CD4-positive, alpha-beta memory T cell (primary cell): ENCODE measurements at places on chromosomes 11 and 22.

- no peak overlapping the region for H3K4me3 ChIP-seq
- DNase-seq, result no peak
- no peaks in the 10 kb centered on the region for H3K36me3 ChIP-seq
- H3K4me1 ChIP-seq, result peaks cover 55% of the 10 kb centered on the region
- H3K27me3 ChIP-seq, result no peaks in the 10 kb centered on the region
These were observed 38.0 kb upstream of the JAM3 start for GRCh38 chr11:134030853-134031252.

- DNase-seq, result no peak
- H3K27me3 ChIP-seq, result no peaks in the 10 kb centered on the region
These were observed 963.4 kb upstream of the CCDC90B start for GRCh38 chr11:84249344-84250135.

DNA sequence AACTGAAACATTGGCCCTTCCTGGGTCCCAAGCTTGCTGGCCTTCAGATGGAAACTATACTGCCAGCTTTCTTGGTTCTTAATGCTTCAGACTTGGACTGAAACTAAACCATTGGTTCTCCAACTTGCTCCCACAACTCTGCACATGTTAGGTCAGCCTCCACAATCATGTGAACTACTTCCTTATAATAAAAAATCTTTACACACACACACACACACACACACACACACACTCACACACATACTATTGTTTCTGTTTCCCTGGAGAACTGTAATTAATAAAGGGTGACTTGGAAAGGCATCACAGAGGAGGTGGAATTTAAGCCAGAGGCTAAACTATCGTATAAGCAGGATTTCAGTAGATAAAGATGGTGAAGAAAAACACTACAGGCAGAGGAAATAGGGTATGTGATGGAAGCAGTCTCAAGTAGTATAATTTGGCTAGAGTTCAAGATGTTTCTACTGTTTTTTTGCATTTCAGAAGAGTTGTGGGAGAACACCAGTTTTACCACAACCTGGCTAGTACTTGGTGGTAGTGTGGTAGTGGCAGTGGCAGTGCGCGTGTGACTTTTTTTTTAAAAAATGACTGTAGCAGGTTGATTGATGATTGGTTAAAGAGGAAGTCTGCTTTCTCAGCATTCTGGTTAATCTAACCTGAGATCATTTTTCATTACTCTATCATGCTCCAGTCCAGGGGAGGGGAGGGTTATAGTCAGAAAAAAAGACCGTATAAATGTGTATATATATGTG is 70.1 kb downstream of the PDE3B start:
- peaks cover 24% of the 10 kb centered on the region for H3K4me1 ChIP-seq
- no peaks in the 10 kb centered on the region for H3K36me3 ChIP-seq
- no peak overlapping the region for H3K4me3 ChIP-seq
- H3K27ac ChIP-seq, result no peak overlapping the region
- H3K27me3 ChIP-seq, result no peaks in the 10 kb centered on the region
- DNase-seq, result peak; percentile 66

DNA sequence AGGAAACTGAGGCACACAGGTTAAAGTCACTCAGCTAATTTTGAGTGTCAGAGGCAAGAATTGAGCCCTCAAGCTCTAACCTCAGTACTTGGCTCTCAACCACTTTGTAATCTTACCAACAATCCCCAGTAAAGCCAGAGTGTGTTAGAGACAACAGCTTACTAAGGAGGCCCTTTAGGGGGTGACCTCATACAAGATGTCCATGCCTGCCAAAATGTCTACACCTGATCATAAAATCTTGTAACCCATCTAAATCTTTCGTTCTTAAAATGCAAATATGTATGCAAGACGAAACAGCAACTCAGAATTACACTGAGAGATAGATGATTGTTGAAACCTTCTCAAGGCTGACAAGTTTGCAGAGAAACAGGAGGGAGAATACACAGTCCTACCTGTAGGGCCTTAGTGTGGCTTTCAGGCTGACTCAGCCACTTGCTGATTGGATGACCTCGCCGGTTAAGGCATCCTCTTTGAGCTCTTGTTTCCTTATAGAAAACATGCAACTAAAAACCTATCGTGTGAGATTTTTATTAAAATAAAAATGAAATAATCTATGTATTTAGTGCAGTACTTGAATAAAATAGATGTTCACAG is 143.2 kb downstream of the OPCML start:
- no peak for DNase-seq
- no peaks in the 10 kb centered on the region for H3K36me3 ChIP-seq

DNA sequence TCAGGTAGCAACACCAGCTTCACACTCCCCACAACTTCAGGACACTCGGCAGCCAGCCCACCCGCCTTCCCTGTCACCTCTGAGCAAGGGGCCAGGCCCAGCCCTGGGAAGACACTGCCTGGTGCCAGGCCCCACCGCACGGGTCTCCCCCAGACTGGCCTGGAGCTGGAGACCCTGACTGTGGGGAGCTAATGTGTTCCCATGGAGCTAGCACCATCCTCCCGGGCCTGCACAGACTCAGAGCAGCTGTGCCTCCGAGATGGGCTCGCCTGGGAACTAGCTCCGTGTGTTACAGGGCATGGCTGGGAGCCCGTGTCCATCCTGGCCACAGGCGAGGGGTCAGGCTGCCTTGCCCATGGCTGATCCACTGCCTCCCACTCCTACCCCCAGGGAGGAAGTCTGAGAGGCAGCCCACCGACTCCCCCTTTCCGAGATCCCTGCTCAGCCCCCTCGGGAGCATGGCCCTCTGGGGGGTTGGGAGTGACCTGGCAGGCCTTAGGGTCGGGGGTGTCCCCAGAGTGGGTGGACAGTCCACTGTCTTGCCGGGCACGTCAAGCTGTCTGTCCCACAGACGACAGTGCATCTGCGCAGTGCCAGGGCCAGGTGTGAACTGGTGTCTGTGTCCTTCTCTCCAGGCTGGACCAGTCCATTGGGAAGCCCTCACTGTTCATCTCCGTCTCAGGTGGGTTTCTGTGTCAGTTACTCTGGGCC is 76.7 kb upstream of the KCNQ1OT1 start:
- H3K4me3 ChIP-seq, result no peak overlapping the region
- H3K27ac ChIP-seq, result no peak overlapping the region
- H3K27me3 ChIP-seq, result no peaks in the 10 kb centered on the region
- peaks cover 12% of the 10 kb centered on the region for H3K4me1 ChIP-seq

DNA sequence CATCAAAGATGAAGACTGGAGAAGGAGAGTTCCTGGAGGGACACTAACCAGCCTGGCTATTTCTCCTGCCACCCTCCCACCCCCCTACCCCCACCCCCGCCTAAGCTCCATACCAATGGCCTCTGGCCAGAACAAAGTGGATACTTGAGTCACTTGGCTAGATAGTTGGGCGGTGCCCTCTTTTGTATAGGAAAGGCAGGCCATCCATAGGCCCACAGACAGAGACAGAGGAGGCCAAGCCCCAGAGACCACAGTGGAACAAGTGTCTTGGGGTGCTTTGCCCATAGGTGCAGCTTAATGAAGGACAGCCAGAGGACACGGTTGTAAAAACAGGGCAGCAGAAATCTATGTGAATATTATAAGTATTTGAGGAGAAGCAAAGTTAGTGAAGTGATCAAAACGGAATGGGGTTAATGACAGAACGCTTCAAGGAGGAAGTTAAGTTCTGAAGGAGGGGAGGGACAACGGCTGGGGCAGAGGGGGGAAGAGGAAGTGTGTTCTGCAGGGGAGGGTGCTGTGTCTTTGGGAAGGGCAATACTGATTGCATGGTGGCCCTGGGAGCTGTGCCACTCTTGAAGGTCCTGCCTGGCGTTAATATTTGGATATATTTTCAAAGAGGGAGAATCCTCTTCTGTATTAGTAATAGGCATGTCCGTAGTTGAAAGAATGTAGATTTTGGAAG is 32.7 kb downstream of the FLI1 start:
- peaks cover 99% of the 10 kb centered on the region for H3K4me1 ChIP-seq
- peak overlapping the region; percentile 53 for H3K27ac ChIP-seq
- peak; percentile 55 for DNase-seq
- no peaks in the 10 kb centered on the region for H3K36me3 ChIP-seq

DNA sequence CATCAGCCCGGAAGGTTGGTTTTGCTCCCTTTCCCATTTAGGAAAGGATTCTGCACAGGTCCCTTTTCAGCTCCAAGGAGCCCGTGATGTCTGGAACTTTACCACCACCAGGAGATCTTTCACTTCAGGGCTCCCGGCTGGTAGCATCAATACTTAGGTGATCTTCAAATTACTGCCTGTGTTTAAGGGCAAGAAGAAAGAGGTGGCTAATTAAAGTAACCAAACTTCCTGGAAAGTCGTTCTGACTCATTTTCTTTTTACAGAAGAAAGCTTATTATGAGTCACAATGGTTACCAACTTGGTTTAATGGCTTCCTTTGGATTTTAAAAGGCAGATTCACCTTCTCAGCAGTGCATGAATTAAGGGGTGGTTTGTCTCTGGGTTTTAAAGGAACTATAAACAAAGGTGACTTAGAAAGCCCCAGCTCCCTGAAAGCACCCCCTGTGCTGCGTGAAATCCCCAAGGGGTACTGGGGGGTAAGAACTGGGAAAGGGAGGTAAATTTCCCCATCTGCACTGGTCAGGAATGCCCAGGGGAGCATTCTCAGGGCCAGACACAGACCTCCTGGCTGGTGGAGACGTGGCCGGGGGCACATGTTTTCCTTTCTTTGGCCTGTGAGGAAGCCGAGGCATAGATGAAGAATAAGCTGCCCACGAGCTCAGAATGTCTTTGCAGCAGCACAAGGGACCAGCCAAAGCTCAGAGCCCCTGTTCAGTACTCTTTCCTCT is 8.8 kb downstream of the POU2F3 start:
- peaks cover 4% of the 10 kb centered on the region for H3K27me3 ChIP-seq
- H3K4me3 ChIP-seq, result no peak overlapping the region
- no peaks in the 10 kb centered on the region for H3K36me3 ChIP-seq
- DNase-seq, result no peak
